Gastrocnemius medialis (tissue), 4 donors: ENCODE measurements at places on chromosomes 6 and 20. TPM values are rescaled to one million over a fixed set of nuclear protein-coding genes. Genes with fewer than 3 reads are reported as not detected.

GRCh38 chr6:135592276-135592675 lies 94.7 kb upstream of the AHI1 start:
- no peak for DNase-seq

Gene DCDC2
- total RNA-seq = 0.41 TPM

- DNase-seq = no peak
Observed at GRCh38 chr6:14200047-14200446, 82.5 kb downstream of the CD83 start.

DNA sequence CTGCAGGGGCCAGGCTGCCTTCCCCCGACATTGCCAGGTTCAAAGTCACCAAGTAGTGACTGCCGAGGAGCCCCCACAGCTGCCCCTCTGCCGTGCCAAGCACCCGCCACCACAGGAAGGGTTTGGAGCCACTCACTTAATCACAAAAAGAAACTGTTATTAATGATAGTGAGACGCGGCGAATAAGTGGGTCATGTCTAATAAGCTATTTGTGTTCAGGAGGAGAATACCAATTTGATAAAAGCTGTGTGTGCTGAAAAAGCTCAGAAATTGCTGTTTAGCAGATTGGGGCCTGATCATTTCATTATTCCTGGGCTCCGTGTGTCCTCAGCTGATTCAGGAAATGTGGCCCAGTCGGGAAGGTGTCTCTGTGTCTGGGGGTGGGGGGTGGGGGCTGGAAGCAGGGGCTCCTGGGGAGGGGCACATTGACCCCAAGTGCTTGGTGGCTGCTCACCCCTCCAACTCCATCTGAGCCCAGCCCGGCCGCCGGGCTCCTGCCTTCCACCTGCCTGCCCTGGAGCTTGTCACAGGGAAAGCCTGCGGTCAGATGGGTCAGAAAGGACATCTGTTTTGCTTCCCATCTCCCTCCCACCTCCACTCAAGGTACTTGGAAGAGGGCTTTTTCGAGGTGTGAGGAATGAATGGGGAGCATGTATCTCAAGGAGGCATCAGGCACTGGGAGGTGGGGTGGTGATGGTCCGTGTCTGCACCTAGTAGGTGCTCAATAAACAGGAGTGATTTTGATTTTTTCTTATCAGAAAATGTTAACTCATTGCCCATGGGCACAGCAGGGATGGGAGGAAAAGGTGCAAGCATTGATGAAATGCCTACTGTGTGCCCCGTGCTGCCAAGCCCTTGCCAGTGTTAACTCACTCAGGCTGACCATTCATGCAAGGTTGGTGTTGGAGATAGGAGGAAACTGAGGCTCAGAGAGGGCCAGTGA lies 3.0 kb downstream of the VSTM2L start:
- DNase-seq = no peak

- DNase-seq = no peak
Observed at GRCh38 chr20:53138454-53139262, 166.5 kb downstream of the TSHZ2 start.

Gene COL19A1
- 0.05 TPM for total RNA-seq

Gene EHMT2
- 8.4 TPM for total RNA-seq

Gene RAET1L
- total RNA-seq = not detected

Gene TOP1
- total RNA-seq = 13.0 TPM

Gene PPT2
- total RNA-seq = 18.6 TPM

DNA sequence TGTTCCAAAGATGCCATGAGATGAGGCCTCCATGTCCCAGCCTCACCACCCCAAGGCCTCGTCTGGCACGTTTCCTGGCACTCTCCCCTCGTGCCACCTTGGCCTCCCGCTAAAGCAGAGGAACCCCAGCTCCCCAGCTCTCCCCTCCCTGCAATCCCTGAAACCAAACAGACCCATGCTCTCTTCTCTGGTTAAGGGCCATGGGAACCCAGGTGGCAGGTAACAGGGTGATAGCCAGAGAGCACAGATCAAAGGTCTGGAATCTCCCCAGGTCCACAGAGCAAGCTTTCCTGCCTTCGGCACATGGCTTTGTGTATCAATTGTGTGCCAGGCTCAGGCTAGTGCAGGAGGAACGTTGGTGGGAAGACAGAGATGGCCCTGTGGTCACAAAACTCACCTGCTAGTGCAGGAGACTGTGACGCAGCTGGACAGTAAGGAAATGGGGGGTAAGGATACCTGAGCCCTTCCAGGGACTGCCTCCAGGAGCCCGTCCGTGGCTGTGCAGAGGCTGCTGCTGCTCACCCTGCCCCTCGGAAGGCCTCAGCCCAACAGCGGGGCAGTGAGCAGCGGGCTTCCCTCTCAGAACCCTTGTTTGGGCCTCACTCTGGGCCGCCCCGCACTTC lies 39.0 kb downstream of the MYH7B start:
- no peak for DNase-seq

- no peak for DNase-seq
Observed at GRCh38 chr6:5497896-5498578, 236.7 kb downstream of the FARS2 start.

Gene TMEM151B
- not detected for total RNA-seq

Gene SLC52A3
- total RNA-seq = 0.36 TPM

GRCh38 chr6:81669445-81669844 lies 83.0 kb downstream of the TENT5A start:
- DNase-seq = no peak

- DNase-seq = no peak
Observed at GRCh38 chr6:20700375-20700774, 166.1 kb downstream of the CDKAL1 start.

GRCh38 chr6:87806635-87807034 lies 104.6 kb upstream of the AKIRIN2 start:
- no peak for DNase-seq

GRCh38 chr6:90197854-90198496 lies 98.7 kb downstream of the BACH2 start:
- DNase-seq = peak; percentile 86

DNA sequence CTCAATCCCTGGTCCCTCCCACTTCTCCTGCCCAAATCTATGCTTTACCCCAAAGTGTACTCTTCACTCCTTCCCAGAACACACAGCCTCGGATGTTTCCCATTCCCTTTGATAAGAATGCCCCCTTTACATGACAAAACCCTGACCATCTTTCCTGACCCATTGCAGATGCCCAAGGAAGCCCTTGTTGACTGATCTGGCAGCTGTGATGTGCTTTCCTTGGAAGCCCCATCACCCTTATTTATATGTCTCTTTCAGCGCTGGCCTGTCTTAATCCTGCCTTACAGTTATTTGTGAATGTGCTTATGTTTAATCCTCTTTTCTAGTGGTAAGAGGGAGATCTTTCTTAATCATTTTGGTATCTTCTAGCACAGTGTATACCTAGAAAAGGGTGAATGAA lies 523.1 kb downstream of the CD83 start:
- no peak for DNase-seq

DNA sequence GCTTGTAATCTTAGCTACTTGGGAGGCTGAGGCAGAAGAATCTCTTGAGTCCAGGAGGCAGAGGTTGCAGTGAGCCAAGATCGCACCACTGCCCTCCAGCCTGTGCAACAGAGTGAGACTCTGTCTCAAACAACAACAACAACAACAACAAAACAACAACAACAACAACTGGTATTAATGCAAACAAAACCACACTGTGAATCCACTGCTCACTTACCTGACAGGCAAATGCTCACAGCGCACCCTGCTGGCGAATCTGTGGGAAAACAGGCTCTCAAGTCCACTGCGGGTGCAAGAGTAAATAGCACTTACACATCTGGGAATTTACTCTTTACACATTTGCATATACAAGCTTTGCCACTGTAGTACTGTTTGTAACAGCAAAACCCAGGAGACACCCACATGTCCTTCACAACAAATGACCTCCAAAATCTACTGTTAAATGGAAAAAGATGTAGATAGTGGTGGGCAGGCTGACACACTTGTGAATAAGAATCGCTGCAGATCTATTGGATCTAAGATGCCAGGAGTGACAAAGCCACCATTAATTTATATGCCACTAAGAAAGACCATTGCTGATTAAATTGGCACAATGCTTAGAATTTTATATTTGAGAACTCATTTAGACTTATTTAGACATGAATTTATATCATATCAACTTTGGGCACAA lies 29.3 kb downstream of the NSFL1C start:
- DNase-seq = peak; percentile 41

DNA sequence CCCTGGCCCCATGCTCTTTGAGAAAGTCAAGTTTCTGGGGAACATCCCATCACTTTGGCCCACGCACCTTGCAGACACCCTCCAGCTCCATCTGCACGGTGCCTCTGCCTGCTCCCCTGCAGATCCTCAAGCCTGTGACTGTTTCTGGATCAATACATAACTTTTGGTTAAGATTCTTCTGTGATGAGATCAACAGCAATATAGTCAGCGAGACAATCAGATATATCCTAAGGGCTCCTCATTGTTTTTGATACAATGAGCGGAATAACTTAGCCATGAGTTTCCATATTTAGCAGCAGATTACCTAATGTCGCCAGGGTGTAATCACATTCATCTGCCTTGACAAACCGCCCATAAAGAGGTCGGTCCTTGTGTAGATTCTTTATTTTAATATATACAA lies 109.3 kb upstream of the MTHFD1L start:
- DNase-seq = no peak

DNA sequence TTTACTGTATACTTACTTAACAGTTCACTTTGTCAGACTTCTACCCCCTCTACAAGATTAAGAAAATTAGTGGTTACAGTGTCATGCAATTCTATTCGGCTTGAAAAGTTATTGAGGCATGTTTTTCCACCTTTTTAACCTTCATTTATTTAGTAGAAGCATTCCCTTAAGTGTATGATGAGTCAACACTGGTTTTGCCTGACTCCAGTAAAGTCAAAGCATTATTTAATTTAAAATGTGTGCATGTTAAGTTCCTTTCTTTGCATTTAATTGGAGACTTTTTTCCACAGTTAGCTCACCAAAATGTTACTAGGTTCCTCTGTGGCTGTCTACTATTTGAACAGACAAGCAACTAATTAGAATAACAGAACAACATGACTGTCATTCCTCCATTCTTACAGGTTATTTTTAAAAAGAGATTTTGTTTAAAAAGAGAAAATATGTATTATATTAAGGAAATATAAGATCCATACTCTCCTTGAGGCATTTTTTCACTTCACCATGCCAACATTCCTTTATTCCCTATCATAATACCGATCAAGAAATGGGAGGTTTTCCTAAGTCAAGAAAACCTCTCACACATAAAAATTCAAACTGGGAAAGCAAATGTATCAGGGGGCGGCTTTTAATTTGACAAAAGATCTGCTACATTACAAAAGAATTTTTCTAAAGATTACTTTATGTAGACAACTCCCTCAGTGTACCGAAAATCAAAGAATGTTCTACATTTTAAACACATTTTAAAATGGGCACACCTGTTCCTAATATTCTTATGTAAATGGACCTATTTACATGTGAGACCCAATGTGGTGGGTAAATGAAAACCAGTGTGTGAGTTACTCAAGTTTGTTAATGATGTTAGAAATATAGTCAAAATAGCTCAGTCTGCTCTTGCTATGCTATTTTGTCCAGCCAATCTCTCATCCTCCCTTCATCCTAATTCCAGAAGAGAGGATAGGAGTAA lies 361.2 kb downstream of the UTRN start:
- DNase-seq = no peak

DNA sequence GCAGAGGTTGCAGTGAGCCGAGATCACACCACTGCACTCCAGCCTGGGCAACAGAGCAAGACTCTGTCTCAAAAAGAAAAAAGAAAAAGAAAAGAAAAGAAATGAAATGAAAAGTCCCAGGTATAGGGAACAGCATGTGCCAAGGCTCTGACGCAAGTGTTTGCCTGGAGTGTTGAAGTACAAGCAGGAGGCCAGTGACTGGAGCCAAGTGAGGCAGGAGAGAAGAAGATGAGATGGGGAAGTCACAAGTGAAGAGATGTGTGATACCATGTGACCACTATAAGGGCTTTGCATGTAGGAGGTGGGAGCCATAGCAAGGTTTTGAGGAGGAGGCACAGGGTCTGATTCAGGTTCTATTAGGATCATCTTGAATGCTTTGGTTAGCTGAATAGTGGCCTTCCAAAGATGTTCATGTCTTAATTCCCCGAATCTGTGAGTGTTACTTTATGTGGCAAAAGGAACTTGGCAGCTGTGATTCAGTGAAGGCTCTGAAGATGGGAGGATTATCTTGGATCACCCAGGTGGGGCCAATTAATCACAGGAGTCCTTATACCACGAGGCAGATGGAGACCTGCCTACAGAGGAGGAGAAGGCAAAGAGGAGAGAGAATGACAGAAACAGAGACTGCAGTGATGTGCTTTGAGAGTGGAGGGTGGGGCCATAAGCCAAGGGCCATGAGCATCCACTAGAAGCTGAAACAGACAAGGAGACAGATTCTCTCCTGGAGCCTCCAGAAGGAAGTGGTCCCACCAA lies 91.1 kb upstream of the PTPN1 start:
- no peak for DNase-seq

Gene SLC24A3
- total RNA-seq = 6.6 TPM

DNA sequence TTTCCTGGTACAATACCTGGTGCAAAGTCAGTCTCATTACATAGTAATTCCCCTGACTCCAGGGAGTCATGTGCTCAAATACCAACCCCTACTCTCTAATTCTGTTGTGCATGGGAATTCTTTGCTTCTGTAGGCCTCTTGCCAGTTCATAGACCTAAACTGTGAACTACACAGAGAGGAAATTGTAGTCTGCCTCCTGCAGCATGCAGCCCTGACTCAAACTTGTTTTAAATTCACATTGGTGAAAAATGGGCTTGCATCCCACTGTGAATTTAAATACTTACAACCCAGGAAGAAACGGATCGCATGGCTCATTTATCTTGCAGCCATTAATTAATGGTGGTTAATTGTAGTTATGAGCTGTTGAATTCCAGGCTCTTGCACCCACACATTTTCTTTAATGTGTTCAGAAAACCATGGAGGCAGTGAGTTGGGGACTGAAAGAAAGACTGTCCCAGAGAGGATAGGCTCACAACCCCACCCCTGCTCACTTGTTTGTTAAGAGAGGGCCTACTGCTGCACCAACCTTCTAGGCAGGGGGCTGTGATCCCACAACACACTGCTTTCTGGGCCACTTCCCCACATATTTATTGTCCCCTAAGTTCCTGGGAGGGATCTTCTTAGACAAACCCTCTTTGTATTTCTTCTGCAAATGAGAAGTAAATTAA lies 579.1 kb downstream of the DHX35 start:
- DNase-seq = no peak

Gene C20orf141
- total RNA-seq = not detected

DNA sequence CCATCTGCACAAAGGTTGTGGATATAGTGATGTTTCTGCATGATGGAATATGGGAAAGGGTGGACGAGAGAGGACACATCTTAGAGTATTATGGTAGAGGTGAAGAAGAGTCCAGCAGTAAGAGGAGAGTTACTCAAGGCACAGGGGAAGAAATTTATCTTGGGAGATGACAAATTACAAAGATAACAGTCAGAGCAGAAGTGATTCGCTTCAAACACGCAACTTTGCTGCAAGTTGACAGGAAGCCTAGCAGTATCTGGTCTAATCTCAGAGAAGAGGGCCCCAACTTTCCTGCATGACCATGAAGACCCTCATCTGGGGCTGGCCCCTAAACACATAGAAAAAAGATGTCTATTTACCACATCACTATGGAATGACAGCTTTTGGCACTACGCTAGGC lies 1.2 kb upstream of the CALHM6 start:
- no peak for DNase-seq

Gene RFX6
- not detected for total RNA-seq
